Lung (tissue), 17 donors: ENCODE measurements at places on chromosomes 5 and 9. TPM values are rescaled to one million over a fixed set of nuclear protein-coding genes. Genes with fewer than 3 reads are reported as not detected.
A peak's percentile ranks its signal among the peaks of the same experiment; 100 is the strongest.

Gene CBY3
- total RNA-seq: not detected

Gene PCSK1
- total RNA-seq: 2.2 TPM

Gene NR2F1
- total RNA-seq: 104 TPM

Gene RIC1
- total RNA-seq: 19.4 TPM

Gene SLC6A19
- total RNA-seq: not detected

Gene FAT2
- 0.57 TPM for total RNA-seq

Gene FAM200C
- 12.3 TPM for total RNA-seq

Gene CNTNAP3
- total RNA-seq: 10.6 TPM

Gene RLN2
- not detected for total RNA-seq

Gene ANKRD31
- total RNA-seq: 0.25 TPM

Gene CCNG1
- 130 TPM for total RNA-seq

Gene PLPPR1
- 5.9 TPM for total RNA-seq

Gene LPAR1
- 32.6 TPM for total RNA-seq

Gene GALNT12
- 26.3 TPM for total RNA-seq

Gene ERGIC1
- total RNA-seq: 62.2 TPM

Gene FBXO4
- total RNA-seq: 13.8 TPM

DNA sequence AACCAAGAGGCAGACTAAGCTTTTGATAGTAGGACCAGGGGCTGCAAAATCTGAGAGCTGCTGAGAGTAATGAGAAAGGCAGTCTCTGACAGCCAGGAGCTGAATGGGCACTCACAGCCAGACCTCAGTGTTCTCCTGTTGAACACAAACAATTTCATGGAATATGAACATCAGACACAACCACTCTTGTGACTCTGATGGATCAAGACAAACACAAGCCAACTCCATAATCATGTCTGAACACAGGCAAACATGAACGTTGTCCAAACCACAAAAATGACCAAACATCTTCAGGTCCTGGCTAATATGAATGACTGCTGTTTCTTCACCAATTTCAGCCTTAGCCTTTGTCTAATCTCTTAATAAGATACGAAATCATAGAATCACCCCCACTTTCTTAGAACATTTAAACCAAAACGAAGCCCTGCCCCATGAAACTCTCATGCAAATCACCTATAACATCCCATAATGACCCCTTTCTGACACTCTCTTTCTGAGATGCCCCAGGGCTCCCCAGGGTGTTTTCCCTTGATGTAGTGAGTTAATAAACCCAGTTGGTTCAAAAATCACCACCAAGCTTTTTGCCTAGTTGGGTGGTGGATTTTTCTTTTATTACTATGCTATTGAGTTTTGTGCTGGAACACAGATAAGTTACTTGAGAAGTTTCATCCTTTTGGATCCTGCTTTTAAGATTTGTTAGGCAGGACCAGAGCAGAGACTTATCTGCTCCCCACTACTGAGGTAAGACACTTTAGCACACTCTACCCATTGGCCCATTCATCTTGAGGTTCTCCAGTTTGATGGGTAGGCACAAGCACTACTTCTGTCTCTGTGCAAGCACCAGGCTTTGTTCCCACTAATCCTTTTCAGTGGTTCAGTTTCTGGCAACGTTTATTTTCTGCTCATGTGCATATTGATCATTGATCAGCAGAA, 5.9 kb upstream of the ERAP2 start:
- no peaks in the 10 kb centered on the region for H3K36me3 ChIP-seq
- H3K27me3 ChIP-seq: no peaks in the 10 kb centered on the region
- DNase-seq: no peak
- H3K27ac ChIP-seq: no peak overlapping the region
- H3K4me1 ChIP-seq: no peaks in the 10 kb centered on the region
- no peak overlapping the region for H3K4me3 ChIP-seq

DNA sequence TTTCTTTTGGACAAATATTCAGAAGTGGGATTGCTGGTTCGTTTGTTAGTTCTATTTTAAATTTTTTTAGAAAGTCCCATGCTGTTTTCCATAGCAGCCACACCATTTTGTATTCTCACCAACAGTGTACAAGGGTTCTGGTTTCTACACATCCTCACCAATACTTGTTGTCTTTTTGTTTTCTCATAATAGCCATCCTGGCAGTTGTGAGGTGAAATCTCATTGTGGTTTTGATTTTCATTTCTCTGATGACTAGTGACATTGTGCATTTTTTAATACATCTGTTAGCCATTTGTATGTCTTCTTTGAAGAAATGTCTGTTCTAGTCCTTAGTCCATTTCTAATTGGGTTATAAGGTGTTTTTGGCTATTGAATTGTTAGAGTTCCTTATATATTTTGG, 214.3 kb downstream of the ARRDC3 start:
- no peak overlapping the region for H3K27ac ChIP-seq
- DNase-seq: no peak
- no peaks in the 10 kb centered on the region for H3K36me3 ChIP-seq
- H3K4me1 ChIP-seq: no peaks in the 10 kb centered on the region
- no peaks in the 10 kb centered on the region for H3K27me3 ChIP-seq

GRCh38 chr5:128241051-128241695, 157.6 kb downstream of the SLC12A2 start:
- H3K4me1 ChIP-seq: no peaks in the 10 kb centered on the region
- H3K27ac ChIP-seq: no peak overlapping the region
- no peak for DNase-seq
- no peaks in the 10 kb centered on the region for H3K27me3 ChIP-seq
- H3K36me3 ChIP-seq: no peaks in the 10 kb centered on the region

GRCh38 chr5:132447196-132447595, 43.4 kb downstream of the IRF1 start:
- H3K4me1 ChIP-seq: peaks cover 25% of the 10 kb centered on the region
- DNase-seq: no peak
- no peaks in the 10 kb centered on the region for H3K27me3 ChIP-seq
- no peak overlapping the region for H3K4me3 ChIP-seq
- no peaks in the 10 kb centered on the region for H3K36me3 ChIP-seq

DNA sequence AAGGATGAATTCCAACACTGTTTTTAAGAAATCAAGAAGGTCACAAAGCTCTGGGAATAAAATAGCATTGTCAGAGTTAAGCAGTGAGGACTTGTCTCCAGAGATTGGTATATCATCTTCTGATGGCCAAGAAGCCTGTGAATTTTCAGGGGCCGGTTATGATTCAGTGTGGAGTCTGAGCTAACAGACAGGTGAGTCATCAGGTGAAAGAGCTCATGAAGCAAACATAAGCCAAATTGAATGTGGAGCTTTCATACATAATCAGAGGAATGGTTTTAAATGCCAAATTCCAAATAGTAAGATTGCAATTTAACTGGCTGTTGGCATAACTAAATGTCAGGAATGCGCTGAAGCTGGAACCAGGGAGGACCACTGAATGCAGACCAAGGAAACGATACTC, 494.2 kb downstream of the MTRR start:
- H3K27me3 ChIP-seq: no peaks in the 10 kb centered on the region
- no peak overlapping the region for H3K27ac ChIP-seq
- H3K36me3 ChIP-seq: no peaks in the 10 kb centered on the region
- no peak for DNase-seq
- H3K4me3 ChIP-seq: no peak overlapping the region

DNA sequence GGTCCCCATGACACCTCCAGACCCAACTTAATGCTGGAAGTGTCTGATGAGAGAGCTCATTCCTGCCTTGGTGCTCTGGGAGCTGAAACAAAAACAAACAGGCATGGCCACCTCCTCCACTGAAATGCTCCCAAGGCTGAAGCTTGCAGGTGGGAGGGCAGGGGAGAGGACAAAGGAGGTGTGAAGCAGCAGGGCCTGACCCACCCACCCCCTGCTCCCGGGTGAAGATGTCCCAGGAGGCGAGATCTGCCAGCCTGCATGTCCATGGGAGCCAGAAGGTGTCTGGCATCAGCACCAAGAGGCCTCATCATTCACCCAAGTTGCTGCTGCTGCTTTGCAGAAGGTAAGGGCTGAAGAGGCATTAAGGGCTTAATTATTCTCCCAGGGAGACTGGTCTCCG, 4.2 kb upstream of the CCIN start:
- peaks cover 2% of the 10 kb centered on the region for H3K4me1 ChIP-seq
- no peak overlapping the region for H3K27ac ChIP-seq
- no peaks in the 10 kb centered on the region for H3K36me3 ChIP-seq
- no peak for DNase-seq

- no peak overlapping the region for H3K27ac ChIP-seq
- H3K27me3 ChIP-seq: no peaks in the 10 kb centered on the region
- DNase-seq: no peak
- no peak overlapping the region for H3K4me3 ChIP-seq
- H3K36me3 ChIP-seq: no peaks in the 10 kb centered on the region
- H3K4me1 ChIP-seq: no peaks in the 10 kb centered on the region
Observed at GRCh38 chr9:105683688-105684275, 10.6 kb upstream of the TMEM38B start.

- H3K27me3 ChIP-seq: no peaks in the 10 kb centered on the region
- peaks cover 6% of the 10 kb centered on the region for H3K4me1 ChIP-seq
- H3K36me3 ChIP-seq: no peaks in the 10 kb centered on the region
- no peak for DNase-seq
Observed at GRCh38 chr5:118989816-118990215, 1.5 kb upstream of the DTWD2 start.

- H3K36me3 ChIP-seq: no peaks in the 10 kb centered on the region
- no peak overlapping the region for H3K27ac ChIP-seq
- H3K4me3 ChIP-seq: no peak overlapping the region
- DNase-seq: no peak
Observed at GRCh38 chr9:7089406-7090193, 331.8 kb downstream of the KDM4C start.

- H3K4me3 ChIP-seq: no peak overlapping the region
- no peak for DNase-seq
- peaks cover 30% of the 10 kb centered on the region for H3K4me1 ChIP-seq
- no peaks in the 10 kb centered on the region for H3K36me3 ChIP-seq
Observed at GRCh38 chr5:132258102-132259068, 889 bp downstream of the PDLIM4 start.

DNA sequence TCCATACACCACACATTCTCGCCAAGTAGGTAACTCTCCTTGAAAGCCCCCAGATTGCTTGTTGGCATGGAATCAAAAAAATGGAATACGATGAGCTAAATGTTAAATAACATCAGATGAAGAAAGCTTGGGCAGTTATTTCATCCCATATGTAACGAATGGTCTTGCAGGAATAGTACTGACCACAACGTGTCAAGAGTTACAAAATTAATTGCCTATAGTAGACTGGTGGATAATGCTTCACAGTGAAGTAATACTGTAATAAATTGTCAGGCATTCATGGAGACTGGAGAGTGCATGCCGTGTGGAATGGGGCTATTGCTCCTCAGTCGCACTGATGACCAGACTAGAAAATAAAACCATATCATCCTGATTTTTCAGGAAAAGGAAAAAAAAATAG, 1628.7 kb downstream of the MAT2B start:
- H3K36me3 ChIP-seq: no peaks in the 10 kb centered on the region
- H3K4me3 ChIP-seq: no peak overlapping the region
- DNase-seq: no peak
- H3K27ac ChIP-seq: no peak overlapping the region
- H3K27me3 ChIP-seq: no peaks in the 10 kb centered on the region
- H3K4me1 ChIP-seq: no peaks in the 10 kb centered on the region

DNA sequence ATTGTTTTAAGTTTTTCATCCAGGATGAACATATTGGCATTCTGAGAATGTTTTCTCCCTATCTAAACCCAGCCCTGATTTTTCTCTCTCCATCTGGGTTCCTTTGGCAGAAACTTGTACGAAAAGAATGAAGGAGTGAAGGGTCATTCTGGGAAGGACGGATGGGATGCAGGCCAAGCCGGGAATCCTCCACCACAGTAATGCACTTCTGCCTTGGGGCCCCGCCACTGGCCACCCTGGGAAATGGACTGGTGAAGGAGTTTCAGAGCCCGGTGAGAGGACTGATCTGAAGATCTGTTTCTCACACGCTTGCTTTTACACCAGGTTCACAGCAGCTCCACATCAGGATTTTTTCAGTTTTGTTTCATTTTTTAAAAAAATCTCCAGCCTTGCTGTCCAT, 554.8 kb downstream of the BNC2 start:
- H3K27me3 ChIP-seq: no peaks in the 10 kb centered on the region
- DNase-seq: peak; percentile 42
- peaks cover 87% of the 10 kb centered on the region for H3K4me1 ChIP-seq
- H3K4me3 ChIP-seq: no peak overlapping the region
- H3K36me3 ChIP-seq: no peaks in the 10 kb centered on the region
- H3K27ac ChIP-seq: no peak overlapping the region

GRCh38 chr5:86329318-86329717, 288.4 kb upstream of the COX7C start:
- no peaks in the 10 kb centered on the region for H3K4me1 ChIP-seq
- no peak for DNase-seq
- no peak overlapping the region for H3K4me3 ChIP-seq
- no peaks in the 10 kb centered on the region for H3K27me3 ChIP-seq

DNA sequence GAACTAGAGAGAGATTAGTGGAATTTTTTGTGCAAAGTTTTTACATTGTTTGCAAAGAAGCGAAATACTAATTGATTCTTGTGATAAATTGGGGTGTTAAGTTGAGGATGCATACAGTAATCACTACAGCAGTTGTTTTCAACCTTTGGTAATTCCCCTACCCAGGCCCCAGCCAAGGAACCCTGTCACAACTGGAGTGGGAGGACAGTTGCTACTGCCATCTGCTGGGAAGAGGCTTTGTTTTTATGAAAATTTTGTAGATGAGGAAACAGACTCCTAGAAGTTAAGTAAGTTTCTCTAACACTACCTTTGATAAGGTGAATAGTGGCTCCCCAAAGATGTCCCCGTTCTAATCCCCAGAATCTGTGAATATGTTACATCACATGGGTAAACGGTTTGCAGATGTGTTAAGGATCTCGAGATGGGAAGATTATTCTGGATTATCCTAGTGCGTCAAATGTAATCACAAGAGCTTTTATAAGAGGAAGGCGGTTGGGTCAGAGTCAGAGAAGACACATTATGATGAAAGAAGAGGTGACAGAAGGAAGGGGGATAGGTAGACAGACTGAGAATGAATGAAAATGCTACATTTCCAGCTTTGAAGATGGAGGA, 34.0 kb upstream of the PPP1R2B start:
- no peak overlapping the region for H3K27ac ChIP-seq
- no peaks in the 10 kb centered on the region for H3K4me1 ChIP-seq
- H3K27me3 ChIP-seq: peaks cover 2% of the 10 kb centered on the region

- H3K4me1 ChIP-seq: no peaks in the 10 kb centered on the region
- H3K4me3 ChIP-seq: no peak overlapping the region
- no peaks in the 10 kb centered on the region for H3K27me3 ChIP-seq
Observed at GRCh38 chr9:108612513-108612912, 243.3 kb downstream of the ACTL7B start.
